ENCODE measurements at places on chromosomes 6 and 20.
A peak's percentile ranks its signal among the peaks of the same experiment; 100 is the strongest.

DNA sequence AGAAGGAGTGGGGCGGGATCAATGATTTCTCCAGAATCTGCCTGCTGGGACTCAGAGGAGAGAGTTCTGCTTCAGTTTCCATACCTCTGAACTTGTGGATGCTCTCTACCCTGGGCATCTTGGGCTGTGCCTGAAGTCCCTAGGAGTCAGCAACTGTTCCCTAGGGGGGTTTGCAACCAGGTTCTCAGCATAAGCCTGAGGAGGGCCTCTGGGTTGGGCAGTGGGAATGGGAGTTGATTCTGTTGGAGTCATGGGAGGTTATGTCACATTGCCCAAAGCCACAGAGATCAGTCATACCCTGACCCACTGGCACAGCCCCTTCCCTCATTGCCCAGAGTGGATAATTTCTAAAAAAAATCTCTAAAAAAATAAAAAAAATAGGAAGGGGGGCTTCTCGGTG is 47.4 kb downstream of the MOCS1 start:
- DNase-seq = no peak

- DNase-seq = no peak
Measured at GRCh38 chr6:97231911-97232310, 51.1 kb downstream of the MMS22L start.

GRCh38 chr6:130223508-130223907 is 757 bp upstream of the SAMD3 start:
- DNase-seq = peak; percentile 41

- DNase-seq = no peak
Measured at GRCh38 chr20:63834491-63834880, 3.4 kb upstream of the ZBTB46 start.

DNA sequence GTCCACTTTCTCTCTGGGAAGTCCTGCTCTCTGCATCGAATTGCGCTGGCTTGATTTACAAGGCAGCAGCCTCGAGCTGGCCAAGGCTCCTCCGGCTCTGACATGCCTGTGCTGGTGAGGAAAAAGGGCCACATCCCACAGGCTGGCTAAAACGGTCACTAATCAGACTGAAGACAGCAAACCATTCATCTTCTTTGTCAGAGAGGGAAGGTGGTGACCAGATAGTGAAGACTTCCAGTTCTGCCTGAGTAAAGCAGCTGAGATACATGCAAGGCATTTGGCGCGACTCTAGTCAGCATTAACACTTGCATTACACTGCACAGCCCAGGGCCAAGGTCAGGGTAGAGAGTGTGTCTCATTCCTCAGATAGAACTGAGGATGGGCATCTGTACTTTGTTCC is 203.2 kb upstream of the MAP3K7 start:
- no peak for DNase-seq

- DNase-seq = no peak
Measured at GRCh38 chr6:46947497-46947896, 25.8 kb upstream of the ADGRF5 start.

DNA sequence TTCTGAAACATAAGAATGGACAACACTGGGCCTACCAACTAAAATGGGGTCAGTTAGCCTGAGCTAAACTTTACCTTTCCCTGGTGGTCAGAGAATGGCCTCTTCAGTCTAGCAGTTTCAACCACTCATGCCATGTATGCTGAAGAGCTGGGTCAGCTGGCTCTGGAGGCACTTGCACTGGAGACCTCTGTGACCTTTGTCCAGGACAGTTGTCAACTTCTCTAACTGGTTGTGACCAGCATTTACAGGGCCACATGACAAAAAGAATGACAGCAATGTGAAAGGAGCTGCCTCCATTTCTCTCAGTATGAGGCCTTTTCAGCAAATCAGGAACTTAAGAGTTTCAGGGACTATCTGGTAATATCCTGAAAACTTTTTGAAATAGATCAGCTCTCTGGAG is 59.9 kb upstream of the TMEM30A start:
- no peak for DNase-seq

GRCh38 chr20:21685981-21686380 is 19.5 kb upstream of the PAX1 start:
- no peak for DNase-seq

DNA sequence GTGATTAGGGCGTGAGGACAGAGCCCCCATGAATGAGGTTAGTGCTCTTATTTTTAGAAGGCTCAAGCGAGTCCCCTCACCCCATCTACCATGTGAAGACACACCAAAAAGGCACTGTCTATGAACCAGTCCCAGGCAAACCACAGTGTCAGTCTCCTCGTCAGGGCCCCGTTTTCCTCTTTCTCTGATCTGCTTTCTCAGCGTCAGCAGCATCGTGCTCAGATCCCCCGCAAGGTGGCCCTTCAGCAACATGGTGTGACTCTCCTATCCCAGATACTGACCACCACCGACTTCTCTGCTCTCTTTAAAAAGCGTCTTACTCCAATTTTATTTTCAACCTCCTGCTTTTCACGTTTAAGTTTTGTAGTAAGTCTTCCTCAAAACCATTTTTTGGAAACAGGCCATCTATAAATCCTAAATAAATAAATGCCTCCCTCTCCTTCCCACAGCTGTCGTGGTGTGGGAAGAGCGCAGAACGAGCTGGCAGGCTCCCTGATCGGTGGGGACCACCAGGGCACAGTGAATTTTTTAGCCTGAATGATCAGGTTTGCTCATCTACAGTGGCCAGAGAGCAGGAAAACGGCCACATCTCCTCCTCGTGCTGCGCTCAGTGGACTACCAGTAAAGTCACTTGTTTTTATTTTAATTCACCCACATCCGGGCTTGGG is 113.1 kb downstream of the BMP7 start:
- no peak for DNase-seq

DNA sequence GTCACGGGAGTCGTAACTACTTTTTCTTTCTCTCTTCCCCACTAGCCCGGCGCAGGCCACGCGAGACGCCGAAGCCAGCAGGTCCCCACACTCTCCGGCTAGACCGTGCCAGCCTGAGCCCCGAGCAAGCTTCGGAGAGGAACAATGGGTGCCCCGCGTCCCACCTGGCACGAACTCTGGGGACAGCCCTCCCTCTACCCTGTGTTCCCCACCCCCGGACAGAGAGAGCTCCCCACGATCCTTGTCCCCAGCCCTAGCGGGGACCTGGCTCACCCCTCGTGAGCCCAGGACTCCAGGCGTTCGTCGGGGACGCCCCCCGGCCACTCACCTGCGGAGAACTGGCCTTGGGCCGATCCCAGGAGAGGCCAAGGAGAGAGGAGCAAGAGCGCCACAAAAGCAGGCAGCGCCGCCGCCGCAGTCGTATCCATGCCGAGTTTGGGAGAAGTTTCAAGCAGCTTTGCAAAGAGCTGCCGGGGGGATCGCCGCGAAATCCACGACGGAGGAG is 416 bp downstream of the PTPRK start:
- peak; percentile 40 for DNase-seq

- no peak for DNase-seq
Measured at GRCh38 chr6:168206186-168206585, 113.4 kb downstream of the DACT2 start.

- DNase-seq = no peak
Measured at GRCh38 chr6:16108921-16109658, 19.8 kb upstream of the MYLIP start.

DNA sequence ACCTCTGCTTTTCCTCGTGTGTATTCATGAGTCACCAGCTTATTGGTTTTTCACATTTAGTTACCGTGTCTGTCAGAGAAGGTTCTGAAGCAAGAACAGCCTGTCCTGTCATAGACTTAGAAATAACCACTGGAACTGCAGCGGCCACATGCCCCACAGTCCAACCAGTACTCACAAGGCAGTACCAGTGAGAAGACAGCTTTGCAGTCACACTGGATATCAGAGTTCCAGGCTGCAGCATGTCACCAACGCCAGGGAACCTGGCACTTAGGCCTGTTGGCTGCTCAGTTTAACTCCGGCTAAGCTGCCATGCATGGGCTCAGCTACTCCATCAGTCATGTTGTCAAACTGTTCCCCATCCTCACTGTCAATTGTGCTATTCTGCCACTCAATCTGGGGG is 40.1 kb downstream of the ADNP start:
- no peak for DNase-seq

GRCh38 chr6:139436200-139436956 is 61.9 kb upstream of the CITED2 start:
- DNase-seq = no peak

DNA sequence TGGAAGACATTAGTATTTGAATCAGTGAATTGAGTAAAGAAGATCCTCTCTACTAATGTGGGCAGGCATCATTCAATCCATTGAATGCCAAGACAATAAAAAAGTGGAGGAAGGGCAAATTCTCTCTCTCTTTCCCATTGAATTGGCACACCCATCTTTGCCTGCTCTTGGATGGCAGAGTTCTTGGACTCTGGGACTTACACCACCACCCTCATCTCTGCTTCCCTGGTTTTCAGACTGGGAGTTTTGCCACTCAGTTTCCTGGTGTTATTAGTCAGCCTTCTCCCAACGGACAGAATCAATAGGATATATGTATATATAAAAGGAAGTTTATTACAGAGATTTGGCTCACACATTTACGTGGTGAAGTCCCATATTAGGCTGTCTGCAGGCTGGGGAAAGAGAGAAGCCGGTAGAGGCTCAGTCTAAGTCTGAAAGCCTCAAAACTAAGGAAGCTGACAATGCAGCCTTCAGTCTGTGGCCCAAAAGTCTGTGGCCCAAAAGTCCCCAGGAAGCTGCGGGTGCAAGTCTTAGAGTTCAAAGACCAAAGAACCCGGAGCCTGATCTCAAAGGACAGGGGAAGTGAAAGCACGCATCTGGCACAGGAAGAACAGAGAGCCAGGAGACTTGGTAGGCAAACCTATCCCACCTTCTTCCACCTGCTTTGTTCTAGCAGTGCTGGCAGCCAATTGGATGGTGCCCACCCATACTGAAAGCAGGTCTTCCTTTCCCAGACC is 64.4 kb downstream of the SMPDL3A start:
- DNase-seq = no peak

- no peak for DNase-seq
Measured at GRCh38 chr20:36399147-36399968, 93.2 kb downstream of the DLGAP4 start.

GRCh38 chr6:64996301-64996700 is 710.7 kb downstream of the EYS start:
- no peak for DNase-seq

DNA sequence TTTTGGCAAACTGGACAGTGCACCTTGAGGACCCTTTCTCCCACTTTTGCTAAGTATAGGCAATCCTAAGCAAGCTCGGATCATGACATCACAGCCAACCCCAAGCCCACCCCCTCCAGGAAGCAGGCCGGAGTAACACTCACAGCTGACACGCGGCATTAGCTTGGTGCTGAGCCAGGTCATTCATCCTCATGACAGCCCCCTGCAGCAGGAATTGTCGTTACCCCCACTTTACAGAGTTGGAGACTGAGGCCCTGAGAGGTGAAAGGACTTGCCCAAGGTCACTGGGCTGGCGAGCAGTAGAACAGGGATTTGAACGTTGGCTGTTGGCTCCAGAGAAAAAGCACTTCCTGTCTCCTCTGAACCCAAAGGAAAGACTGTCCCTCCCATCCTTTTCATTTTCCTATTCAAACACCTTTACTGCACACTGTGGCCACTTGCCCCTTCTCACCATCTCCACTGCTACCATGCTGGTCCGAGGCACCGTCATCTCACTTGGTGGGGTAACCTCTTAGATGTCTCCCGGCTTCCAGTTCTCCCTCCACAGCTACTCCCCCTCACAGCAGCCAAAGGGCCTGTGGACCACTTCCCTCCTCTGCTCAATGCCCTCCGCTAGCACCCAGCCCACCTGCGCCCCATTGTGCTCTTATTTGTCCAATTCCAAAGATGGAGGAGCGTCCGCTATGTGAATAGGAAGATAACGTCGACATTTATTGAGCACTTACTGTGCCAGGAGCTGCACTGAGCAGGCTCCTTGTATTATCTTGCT is 84.7 kb downstream of the PREX1 start:
- no peak for DNase-seq

GRCh38 chr6:105759015-105759414 is 327.1 kb upstream of the PRDM1 start:
- DNase-seq = no peak

DNA sequence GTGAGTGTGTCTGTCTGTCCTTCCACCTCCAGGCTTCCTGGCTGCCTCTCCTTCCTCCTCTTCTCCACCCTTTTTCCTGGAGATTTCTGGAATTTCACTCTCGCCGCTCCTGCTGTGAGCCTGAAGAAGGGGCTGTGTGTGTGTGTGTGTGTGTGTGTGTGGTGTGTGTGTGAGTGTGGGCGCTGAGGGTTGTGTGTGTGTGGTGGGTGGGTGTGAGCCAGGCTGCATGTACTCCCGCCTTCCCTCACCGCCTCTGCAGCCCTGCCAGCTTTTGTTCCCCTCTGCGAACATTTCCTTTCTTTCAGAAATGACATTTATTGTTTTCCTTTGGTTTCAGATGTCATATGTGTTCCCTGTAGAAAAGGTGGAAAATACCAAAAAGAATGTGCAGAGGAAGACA is 76.0 kb downstream of the SRC start:
- no peak for DNase-seq

DNA sequence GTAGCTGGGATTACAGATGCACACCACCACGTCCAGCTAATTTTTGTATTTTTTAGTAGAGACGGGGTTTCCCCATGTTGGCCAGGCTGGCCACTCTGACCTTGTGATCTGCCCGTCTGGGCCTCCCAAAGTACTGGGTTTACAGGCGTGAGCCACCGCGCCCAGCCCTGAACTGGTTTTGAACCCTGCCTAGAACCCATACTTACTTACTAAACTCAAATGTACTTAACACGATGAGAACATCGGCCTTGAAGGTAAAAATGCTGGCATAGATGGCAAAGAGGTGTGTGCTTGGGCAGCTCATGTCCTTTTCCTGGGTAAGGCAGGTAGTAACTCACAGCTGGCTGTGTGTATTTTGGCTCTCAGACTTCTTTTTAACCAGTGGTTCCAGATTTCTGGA is 3.2 kb upstream of the ARMC12 start:
- DNase-seq = no peak

DNA sequence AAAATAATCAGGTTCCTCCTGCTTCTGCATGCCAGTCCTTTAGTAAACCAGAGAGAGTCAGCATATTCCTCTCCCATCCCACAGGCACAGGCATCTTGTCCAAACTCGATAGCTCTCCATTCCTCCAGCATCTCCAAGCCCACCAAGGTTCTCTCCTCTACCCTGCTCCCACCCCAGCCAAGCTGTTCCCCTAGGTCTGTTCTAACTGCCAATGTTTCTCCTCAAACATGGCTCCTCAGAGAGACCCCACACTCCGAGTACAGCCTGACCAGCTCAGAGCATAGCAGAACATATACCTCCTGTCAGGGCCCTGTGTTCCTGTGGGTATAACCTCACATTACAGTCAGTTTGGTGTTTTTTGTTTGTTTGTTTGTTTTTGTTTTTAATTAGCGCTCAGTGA is 177.8 kb downstream of the VEGFA start:
- no peak for DNase-seq

DNA sequence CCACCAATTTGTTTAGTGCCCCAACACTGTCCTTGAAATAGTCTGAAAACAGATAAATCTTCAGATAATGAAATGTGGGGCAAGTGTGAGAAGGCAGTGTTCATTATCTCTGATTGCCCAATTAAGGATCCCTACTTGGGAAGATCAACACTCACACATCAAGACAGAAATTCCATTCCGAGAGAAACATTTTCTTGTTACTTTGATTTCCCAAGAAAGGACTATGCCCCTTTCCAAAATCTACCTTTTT is 16.2 kb downstream of the HMGN4 start:
- DNase-seq = no peak

- no peak for DNase-seq
Measured at GRCh38 chr6:34816635-34817301, 24.9 kb downstream of the BLTP3A start.
